Right lobe of liver (tissue), 6 donors: ENCODE measurements at places on chromosomes 2 and 18. TPM values are rescaled to one million over a fixed set of nuclear protein-coding genes. Genes with fewer than 3 reads are reported as not detected.

The DSG1 gene
- total RNA-seq, result 4.3 TPM

The ST8SIA3 gene
- total RNA-seq, result 0.02 TPM

DNA sequence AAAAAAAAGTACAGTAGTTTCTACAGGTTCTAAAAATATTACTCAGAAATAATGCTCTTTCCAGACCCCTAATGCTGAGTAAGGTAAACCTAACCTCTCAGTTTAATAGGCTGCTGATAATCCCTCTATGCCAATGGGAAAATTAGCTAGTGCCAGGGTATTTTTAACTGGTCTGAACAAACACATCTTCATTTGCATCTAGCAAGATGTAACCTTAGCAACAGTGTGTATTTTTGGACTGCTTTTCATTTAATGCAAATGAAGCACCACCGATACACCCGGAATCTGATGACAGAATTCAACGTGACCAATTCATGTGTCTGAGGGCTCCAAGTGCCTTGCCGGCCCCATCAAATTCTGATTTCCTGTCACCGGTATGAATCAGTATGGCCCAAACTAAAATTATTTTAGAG is 47.4 kb upstream of the CYRIA start:
- no peaks in the 10 kb centered on the region for H3K36me3 ChIP-seq
- H3K27me3 ChIP-seq, result no peaks in the 10 kb centered on the region
- H3K4me3 ChIP-seq, result no peak overlapping the region
- peaks cover 2% of the 10 kb centered on the region for H3K4me1 ChIP-seq

- no peaks in the 10 kb centered on the region for H3K27me3 ChIP-seq
- peak overlapping the region; percentile 15 for H3K27ac ChIP-seq
- H3K4me1 ChIP-seq, result peaks cover 13% of the 10 kb centered on the region
- H3K36me3 ChIP-seq, result no peaks in the 10 kb centered on the region
These were observed 141.9 kb upstream of the ID2 start for GRCh38 chr2:8539743-8540551.

- H3K36me3 ChIP-seq, result no peaks in the 10 kb centered on the region
- no peak for DNase-seq
- no peak overlapping the region for H3K4me3 ChIP-seq
- no peak overlapping the region for H3K27ac ChIP-seq
These were observed 130.0 kb downstream of the CAPN13 start for GRCh38 chr2:30677231-30677630.

The SERPINB11 gene
- not detected for total RNA-seq

- no peak overlapping the region for H3K4me3 ChIP-seq
- H3K27me3 ChIP-seq, result no peaks in the 10 kb centered on the region
- H3K4me1 ChIP-seq, result no peaks in the 10 kb centered on the region
- H3K27ac ChIP-seq, result no peak overlapping the region
- DNase-seq, result no peak
These were observed 111.4 kb downstream of the SLC39A10 start for GRCh38 chr2:195768431-195768830.

The CSRNP3 gene
- 0.25 TPM for total RNA-seq

The MLPH gene
- 33.1 TPM for total RNA-seq

The FN1 gene
- total RNA-seq, result 1,034 TPM

The TOGARAM2 gene
- 0.14 TPM for total RNA-seq

DNA sequence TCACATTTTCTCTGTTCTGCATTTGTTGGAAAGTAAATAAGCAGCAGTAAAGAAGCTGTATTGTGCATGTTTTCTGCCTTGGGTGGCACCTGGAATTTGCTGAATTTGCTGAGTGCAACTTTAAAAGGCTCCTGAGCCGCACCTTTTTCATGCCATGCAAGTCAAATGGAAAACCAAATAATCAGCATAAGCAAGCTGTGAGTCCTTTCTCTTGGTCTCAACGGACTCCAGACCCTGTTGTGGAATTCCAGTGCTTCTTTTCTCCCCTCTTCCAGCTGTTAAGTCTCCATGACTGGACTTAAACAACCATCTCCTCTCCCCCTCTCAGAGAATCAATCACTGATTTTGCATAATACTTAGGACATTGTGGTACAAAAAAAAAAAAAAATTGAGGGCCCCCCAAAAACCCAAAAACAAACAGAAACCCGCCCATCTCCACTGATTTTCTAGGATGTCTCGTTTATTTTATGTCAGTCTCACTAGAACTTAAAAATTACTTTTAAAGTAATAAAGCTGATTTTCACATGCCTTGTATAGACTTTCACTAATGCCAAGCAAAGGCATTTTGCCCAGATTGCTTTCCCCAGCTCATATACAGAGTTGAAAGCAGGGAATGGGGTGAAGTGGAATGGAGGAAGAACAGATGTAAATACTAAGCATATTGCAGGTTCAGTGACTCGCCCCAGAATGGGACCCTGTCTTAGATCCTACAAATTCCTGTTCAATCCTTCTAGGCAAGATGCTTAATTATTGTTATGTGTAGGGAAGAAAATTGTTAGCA is 5.1 kb upstream of the CETN1 start:
- no peaks in the 10 kb centered on the region for H3K27me3 ChIP-seq
- H3K4me1 ChIP-seq, result no peaks in the 10 kb centered on the region
- no peak overlapping the region for H3K27ac ChIP-seq
- DNase-seq, result no peak
- H3K4me3 ChIP-seq, result no peak overlapping the region
- no peaks in the 10 kb centered on the region for H3K36me3 ChIP-seq

The TXNDC2 gene
- total RNA-seq, result not detected

The KLF11 gene
- total RNA-seq, result 21.7 TPM

- H3K27ac ChIP-seq, result no peak overlapping the region
- no peaks in the 10 kb centered on the region for H3K27me3 ChIP-seq
These were observed 49.0 kb upstream of the PAIP2B start for GRCh38 chr2:71275939-71276310.

DNA sequence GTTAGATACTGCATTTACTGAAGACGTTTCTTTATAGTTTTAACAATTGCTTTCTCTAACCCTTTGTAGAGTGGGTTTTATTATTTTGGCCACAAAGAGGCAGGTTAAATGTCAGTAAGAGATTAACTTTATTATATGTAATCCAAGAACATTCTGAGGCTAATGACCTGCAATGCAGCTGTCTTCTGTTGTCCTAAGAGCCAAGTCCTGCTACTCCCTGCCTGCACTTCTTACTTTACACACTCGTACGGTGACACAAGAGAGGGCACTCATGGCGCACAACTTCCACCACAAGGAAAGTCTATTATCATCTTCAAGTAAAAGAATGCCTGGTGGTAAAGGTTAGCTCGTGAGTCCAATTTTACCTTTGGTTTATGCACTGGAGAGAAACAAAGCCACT is 471.0 kb upstream of the HNMT start:
- no peak overlapping the region for H3K27ac ChIP-seq
- no peak for DNase-seq
- no peaks in the 10 kb centered on the region for H3K27me3 ChIP-seq
- no peak overlapping the region for H3K4me3 ChIP-seq

The CAVIN2 gene
- 6.8 TPM for total RNA-seq

The SLC4A5 gene
- 1.1 TPM for total RNA-seq

DNA sequence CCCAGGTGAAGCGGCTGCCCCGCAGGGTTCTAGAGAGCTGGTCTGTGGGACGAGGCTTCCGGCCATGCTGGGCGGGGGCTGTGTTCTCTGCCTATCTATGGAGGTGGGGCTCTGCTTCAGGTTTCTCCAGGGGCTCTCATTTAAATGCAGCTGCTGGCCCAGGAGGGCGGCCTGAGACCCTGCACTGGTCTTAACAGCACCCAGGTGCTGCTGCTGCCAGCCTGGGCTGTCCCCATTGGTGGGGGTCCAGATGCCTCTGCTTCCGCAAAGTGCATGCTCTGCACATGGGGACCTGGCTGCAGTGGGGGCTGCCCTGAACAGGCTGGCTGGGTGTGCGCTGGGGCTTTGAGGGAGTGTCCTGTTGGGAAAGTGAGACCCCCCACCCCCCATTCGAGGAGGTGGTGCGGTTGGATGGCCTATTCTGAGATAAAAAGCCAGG is 29.7 kb upstream of the ALLC start:
- H3K36me3 ChIP-seq, result no peaks in the 10 kb centered on the region
- H3K27ac ChIP-seq, result no peak overlapping the region
- DNase-seq, result no peak
- H3K4me3 ChIP-seq, result no peak overlapping the region
- no peaks in the 10 kb centered on the region for H3K27me3 ChIP-seq

- H3K27me3 ChIP-seq, result no peaks in the 10 kb centered on the region
- DNase-seq, result no peak
- no peaks in the 10 kb centered on the region for H3K36me3 ChIP-seq
- no peak overlapping the region for H3K4me3 ChIP-seq
- H3K27ac ChIP-seq, result no peak overlapping the region
These were observed 93.9 kb downstream of the ZNF804A start for GRCh38 chr2:184692141-184692734.

DNA sequence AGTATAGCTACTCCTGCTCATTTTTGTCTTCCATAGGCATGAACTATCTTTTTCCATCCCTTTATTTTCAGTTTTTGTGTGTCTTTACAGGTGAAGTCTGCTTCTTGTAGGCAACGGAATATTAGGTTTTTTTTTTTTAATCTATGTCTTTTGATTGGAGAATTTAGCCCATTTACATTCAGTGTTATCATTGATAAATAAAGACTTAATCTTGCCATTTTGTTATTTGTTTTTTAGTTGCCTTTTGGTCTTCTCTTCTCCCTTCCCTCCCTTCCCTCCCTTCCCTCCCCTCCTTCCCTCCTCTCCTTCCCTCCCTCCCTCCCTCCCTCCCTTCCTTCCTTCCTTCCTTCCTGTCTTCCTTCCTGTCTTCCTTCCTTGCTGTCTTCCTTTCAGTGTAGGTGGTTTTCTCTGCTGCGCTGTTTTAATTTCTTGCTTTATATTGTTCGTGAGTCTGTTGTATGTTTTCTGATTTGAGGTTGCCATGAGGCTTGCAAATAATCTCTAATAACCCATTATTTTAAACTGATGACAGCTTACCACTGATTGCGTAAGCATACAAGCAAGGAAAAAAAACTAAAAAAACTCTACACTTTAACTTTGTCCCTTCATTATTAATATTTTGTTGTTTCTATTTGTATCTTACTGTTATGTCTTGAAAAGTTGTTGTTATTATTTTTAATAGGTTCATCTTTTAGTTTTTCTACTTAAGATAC is 353.8 kb downstream of the PARD3B start:
- H3K36me3 ChIP-seq, result no peaks in the 10 kb centered on the region
- no peaks in the 10 kb centered on the region for H3K4me1 ChIP-seq
- no peak overlapping the region for H3K4me3 ChIP-seq
- DNase-seq, result no peak

DNA sequence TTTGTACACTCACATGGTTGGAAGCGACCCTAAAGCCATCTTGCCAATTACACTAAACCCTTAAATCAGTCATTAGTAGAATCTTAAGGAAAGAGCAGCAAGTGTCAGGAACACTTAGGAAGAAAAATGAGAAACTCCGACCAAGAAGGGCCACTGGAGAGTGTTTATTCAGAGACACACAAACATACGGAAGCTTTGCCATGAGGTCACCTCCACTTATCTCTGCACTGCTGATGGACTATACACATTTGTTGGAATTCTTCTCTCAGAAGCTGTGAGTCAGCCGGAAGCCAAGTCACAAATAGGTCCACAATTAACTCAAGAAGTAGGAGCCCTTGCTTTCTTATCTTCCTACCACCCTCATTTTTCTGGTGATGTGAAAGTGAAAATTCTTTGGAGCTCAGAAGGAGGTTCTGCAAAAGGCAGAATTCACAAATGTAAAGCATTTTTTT is 21.6 kb downstream of the BMP10 start:
- H3K27me3 ChIP-seq, result no peaks in the 10 kb centered on the region
- no peak overlapping the region for H3K4me3 ChIP-seq
- no peaks in the 10 kb centered on the region for H3K4me1 ChIP-seq

The IL36RN gene
- total RNA-seq, result not detected

DNA sequence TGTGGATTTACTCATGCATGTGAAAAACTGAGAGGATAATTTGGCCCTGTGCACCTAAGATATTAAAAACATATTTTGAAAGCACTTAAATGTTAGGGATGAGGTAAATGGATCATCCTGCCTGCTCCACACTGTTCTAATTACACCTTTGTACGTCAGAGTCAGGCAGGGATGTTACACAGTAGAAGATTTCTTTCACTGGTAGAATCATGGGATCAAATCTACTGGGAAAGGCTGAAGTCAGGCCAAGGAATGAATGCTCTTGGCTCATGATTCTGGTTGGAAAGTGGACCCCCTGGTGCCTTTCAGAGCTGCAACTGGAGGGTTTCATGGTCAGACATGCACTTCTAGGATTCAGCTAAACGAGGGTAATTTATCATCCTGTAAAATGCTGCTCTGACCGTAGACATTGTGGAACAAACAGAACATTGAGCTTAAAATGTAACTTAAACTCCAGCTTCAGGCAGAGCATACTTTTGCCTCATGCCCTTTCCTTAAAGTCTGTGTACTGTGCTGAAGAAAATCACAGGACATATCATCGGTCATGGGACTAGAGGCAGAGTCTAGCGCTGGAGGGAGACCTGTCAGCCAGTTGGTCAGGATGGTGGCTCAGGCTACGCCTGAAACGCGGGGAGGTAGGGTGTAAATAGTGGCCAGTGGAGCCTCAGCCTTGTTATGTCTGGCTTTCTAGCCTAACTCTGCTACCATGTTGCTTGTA is 4.9 kb downstream of the KCNE4 start:
- no peak for DNase-seq
- H3K4me1 ChIP-seq, result no peaks in the 10 kb centered on the region
- H3K4me3 ChIP-seq, result no peak overlapping the region

- no peaks in the 10 kb centered on the region for H3K27me3 ChIP-seq
- H3K36me3 ChIP-seq, result no peaks in the 10 kb centered on the region
- no peak overlapping the region for H3K27ac ChIP-seq
- no peak for DNase-seq
These were observed 154.1 kb downstream of the HDAC4 start for GRCh38 chr2:239246723-239247122.

The LINC00305 gene
- not detected for total RNA-seq

DNA sequence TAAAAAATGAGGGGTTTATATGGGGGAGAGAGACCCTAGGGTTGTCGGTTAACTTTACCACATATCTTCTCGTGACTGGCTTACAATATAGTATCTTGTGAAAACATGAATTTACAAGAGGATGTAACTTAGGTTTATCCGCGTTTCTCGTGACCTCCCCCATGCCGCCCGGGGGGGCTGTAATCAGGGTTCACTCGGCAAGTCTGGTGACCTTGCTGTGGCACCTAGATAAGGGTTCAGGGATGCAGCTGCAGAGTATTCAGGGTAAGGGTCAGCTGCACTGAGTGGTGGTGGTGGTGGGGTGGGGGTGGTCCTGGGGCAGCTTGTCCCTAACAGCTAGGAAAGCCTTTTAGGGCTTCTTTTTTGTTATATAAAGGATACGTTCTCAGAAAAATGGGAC is 112.3 kb downstream of the LYPD1 start:
- no peak overlapping the region for H3K4me3 ChIP-seq
- no peaks in the 10 kb centered on the region for H3K27me3 ChIP-seq
- H3K4me1 ChIP-seq, result no peaks in the 10 kb centered on the region

The MROH2A gene
- 0.98 TPM for total RNA-seq

The NT5C1B gene
- total RNA-seq, result not detected

- no peak for DNase-seq
- H3K4me3 ChIP-seq, result no peak overlapping the region
- no peaks in the 10 kb centered on the region for H3K4me1 ChIP-seq
- no peak overlapping the region for H3K27ac ChIP-seq
- H3K27me3 ChIP-seq, result no peaks in the 10 kb centered on the region
These were observed 398.3 kb downstream of the TMX3 start for GRCh38 chr18:68316636-68317035.
